ENCODE measurements at places on chromosomes 2 and 18.

- no peak for DNase-seq
Observed at GRCh38 chr2:218387369-218388194, 5.5 kb downstream of the SLC11A1 start.

- DNase-seq, result no peak
Observed at GRCh38 chr2:65442420-65443020, 10.1 kb upstream of the SPRED2 start.

GRCh38 chr2:10919410-10919770, 7.7 kb downstream of the KCNF1 start:
- no peak for DNase-seq

DNA sequence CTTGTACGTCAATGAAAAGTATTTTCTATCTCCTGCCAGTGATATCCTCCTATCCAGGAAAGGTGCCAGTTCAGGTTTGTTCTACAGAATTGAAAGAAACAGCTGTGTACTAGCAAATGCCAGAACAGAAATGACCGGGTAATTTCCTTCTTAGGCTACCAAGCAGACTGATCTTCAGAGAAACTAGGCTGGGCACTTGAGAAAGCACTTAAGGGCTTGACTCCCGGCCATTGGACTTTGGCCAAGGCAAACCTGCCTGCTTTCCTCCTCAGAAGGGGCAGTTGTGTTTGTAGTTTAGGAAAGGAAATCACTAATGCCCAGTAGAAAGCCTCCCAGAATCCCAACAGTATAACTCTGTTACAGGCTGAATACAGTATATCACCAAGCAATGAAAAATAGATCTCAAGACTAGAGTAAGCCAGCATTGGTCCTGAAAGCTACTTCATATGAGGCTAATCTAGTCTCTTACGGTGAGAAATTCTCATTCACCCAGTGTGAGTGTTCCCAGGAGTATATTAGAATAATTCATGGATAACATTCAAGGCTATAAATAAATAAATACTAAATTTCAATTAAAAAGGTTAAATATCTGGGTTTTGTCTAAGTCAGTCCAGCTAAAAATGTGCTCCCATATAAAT, 43.0 kb upstream of the COL5A2 start:
- no peak for DNase-seq

- no peak for DNase-seq
Observed at GRCh38 chr2:101124643-101125366, 26.4 kb downstream of the TBC1D8 start.

DNA sequence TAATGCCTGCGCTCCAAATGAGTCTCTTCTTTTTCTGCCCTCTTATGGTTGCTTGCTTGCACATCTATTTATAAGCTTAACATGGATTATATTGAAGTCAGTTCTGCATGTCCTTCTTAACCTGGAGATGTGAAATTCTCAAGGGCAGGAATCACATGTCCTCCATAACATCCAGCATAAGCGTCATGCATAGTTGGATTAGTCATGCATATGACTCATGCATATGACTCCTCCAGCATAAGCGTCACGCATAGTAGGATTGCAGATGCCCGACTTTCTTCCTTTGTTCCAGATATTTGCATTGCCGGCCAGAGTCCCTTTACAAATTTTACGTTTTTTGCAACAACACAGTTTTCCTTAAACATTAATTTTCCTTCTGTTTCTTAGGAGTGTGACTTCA, 308.6 kb downstream of the TGIF1 start:
- no peak for DNase-seq

DNA sequence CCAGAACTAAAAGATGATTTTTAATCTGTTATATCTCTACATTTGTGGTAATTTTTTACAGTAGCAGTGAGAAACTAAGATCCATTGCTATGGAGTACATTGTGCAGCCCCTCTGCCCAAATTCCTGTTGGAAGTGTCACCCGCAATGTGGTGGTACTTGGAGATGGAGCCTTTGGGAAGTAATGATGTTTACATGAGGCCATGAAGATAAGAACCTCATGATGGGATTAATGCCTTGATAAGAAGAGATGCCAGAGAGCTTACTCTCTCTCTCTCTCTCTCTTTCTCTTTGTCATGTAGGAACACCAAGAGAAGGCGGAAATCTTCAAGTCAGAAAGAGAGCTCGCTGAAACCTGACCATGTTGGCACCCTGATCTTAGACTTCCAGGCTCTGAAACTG, 535.4 kb downstream of the PID1 start:
- no peak for DNase-seq

GRCh38 chr2:156005999-156006712, 326.4 kb downstream of the NR4A2 start:
- no peak for DNase-seq

GRCh38 chr2:176599796-176600485, 330.7 kb downstream of the MTX2 start:
- DNase-seq, result no peak

DNA sequence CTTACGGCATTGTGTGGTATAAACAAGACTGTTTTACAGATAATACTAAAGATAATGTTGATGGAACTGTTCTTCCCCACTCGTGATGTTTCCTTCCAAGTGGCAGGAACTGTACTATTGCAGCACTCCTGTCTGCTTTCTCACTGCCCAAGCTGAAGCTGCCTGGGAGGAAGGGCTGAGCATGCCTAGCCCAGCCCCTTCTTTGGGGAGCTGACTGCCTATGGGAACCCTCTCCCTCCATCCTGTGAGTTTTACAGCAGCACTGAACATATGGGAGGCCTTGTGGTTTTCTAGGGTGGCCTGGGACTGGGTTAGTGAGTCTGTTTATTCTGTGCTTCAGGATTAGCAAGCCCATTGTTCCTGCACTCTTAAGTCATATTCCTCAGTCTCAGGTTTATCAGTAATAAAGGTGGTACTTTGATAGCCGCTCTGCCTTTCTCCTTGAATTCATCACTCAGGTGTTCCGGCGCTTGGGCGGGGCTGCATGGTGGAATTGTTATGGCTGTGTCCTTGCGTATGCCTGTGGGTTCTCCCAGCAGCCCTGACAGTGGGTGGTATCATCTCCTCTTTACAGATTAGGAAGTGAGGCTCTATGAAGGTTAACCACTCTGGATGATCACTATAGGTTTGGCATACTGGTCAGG, 379.7 kb downstream of the PTPRM start:
- DNase-seq, result no peak
